Fibroblast of skin of right biceps (primary cell): ENCODE measurements at places on chromosomes 5 and 9.

GRCh38 chr9:26054600-26055520 is 376.6 kb upstream of the TUSC1 start:
- DNase-seq = peak; percentile 80

DNA sequence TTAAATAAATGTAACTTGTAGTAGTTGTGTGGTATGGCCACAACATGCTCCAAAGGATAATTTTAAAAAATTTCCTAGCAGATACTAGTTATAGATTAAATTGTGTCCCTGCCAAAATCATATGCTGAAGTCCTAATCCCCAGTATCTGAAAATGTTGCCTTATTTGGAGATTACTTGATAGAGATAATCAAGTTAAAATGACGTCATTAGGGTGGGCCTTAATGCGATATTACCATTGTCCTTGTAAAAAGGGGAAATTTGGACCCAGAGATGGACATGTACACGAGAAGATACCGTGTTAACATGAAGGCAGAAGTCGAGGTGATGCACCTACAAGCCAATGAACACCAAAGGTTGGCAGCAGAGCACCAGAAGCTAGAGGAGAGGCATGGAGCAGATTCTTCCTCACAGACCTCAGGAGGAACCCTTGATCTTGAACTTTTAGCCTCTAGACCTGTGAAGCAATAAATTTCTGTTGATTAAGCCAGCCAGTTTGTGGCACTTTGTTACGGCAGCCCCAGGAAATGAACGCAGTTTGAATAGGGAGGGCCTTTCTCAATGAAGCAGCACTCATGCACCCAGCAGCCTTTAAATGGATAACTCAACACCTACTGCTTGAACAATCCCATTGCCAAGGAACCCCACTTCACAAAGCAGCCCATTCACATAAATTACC is 148.9 kb downstream of the ARHGAP26 start:
- no peak for DNase-seq

DNA sequence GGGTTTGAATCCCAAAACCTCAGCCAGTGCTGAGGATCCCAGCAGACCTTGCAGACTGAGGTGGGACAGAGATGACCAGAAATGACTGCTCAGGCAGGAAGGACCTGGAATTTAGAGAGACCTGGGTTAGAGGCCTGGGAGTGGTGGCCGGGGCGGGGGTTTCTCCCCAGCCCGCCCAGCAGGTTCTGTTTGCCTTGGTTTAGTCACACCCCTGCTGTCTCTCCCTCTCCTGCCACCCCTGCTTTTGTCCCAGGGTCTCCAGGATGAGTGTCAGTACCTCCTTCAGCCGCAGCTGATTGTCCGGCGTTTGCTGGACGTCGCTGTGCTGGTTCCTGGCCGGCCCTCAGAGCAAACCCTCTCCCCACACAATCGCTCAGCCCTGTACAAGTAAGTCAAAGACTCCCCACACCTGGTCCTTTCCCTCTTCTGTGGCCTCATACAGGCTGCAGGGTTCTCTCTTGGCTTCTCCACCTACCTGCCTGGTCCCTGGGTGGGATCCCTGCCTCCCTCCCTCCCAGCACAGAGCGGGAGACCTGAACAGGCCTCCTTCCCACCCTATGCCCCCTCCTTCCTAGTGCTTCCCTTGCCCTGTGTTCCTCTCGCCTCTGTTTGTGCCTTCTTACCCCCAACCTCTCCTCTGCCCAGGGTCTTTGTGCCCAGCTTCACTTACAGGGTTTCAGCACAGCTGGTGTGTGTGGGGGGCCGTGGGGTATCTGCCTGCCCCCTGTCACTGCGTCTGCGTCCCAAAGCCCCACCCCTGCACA is 12.0 kb downstream of the TMEM8B start:
- no peak for DNase-seq

- DNase-seq = peak; percentile 64
These were observed 732 bp downstream of the MARCHF11 start for GRCh38 chr5:16178745-16179372.

GRCh38 chr5:138651058-138651766 is 76.0 kb upstream of the HSPA9 start:
- no peak for DNase-seq

DNA sequence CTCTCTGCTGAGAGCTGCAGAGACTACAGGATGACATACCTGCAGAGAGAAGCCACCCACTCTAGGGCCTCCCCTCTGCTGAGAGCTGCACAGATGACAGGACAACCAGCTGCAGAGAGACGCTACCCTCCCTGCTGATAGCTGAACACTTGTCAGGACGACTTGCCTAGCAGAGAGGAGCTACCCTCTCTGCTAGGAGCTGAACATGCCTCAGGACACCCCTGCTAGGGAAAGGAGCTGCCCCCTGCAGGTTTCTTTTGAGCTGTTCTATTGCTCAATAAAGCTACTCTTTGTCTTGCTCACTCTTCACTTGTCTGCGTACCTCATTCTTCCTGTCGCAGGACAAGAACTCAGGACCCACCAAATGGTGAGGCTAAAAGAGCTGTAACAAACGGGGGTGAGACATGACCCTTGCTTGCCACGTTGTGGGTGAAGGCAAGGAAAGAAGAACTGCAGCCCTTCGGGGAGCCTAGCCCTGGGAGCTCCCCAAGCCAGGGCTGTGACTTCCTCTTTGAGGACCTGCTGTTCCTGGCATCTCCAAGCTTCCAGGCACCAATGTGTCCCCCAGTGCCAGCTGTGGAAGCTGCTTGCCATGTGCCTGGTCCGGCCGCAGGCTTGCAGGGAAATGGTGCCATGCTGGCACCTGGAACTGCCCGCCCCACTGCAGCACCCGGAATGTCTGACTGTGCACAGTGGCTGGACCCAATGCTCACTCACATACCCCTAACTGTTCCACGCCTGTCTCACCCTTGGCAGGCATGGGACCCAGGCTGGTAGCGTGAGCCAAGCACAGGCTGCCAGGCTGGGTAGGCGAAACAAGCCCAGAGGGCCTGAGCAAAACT is 5.1 kb upstream of the TESK1 start:
- DNase-seq = no peak

- no peak for DNase-seq
These were observed 1997.7 kb downstream of the MAT2B start for GRCh38 chr5:165502893-165503691.

GRCh38 chr5:125011014-125011413 is 264.6 kb upstream of the ZNF608 start:
- no peak for DNase-seq

DNA sequence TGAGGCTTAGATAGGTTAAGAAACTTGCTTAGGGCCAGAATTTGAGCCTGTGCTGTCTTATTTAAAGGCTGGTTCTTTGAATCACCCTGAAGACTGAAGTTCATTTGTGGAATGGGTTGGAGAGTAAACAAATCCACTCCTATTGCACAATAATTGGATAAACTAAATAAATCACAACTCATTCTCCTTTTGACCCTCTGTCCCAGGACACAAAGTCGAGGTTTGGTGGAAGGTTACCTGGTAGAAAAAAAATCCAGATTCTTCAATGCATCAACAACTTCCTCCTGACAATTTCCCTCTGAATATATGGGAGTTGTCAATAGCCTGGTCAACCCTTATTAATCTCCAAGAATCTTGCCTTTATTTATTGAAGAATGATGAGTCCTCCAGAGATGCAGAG is 28.9 kb downstream of the TBC1D2 start:
- DNase-seq = no peak

DNA sequence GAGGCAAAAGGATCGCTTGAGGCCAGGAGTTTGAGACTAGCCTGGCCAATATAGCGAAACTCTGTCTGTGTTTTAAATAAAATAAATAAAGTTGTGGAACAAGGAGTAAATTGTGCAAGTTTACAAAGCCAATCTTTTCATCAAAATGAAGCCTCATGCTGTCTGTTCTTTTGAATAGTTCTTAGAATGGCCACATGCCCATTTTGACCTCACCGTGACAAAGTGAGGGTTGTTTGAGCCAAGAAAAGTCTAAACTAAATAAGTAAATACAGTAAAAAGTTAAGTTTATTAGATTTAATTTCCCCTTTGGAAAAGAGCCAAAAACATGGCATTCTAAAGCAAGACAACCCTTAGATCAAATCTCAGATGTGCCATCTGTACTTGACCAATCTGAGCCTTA is 165.7 kb downstream of the NDUFS4 start:
- no peak for DNase-seq

DNA sequence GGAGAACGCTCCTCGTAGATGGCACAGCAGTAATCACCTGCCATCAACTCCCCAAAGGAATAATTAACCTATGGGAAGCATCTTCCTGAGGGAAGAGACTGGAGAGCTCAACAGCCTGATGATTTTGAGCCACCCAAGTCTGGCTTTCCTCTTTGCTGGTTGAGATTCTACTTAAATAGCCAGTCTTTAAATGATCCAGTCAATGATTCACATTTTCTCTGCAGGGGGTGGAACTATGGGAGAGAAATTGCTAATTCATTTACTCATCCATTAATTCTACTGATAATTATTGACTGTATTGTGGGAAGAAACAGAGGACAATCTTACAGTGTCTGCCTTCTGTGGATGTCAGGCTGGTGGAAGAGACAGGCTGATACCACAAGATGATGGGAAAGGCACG is 355.0 kb upstream of the PANK3 start:
- peak; percentile 24 for DNase-seq

DNA sequence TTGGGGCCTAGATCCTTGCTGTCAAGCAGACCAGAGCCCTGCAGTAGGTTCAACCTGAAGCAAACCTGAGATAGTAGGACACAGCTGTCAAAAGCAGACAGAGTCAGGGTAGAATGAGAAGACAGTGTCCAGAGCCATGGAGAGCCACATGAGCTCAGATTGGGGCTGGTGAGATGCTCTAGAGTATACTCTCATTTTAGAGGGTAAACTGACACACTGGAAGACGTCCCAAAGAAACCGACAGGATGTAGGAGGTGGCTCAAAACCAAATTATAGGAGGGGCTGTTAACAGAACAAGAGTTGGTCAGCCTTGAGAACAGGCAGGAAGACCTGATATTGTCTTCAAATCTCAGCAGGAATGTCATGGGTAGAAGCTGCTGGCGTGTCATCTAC is 11.5 kb downstream of the CCDC69 start:
- no peak for DNase-seq

- no peak for DNase-seq
These were observed 12.8 kb upstream of the GFRA3 start for GRCh38 chr5:138287246-138287645.

- DNase-seq = no peak
These were observed 274.8 kb upstream of the ADRA1B start for GRCh38 chr5:159641371-159642039.

GRCh38 chr5:111675201-111675934 is 81.6 kb downstream of the NREP start:
- no peak for DNase-seq

- peak; percentile 31 for DNase-seq
These were observed 73.2 kb upstream of the EPB41L4A start for GRCh38 chr5:112492291-112492690.

- peak; percentile 4 for DNase-seq
These were observed 20.4 kb upstream of the ZNF354B start for GRCh38 chr5:178839319-178839704.

DNA sequence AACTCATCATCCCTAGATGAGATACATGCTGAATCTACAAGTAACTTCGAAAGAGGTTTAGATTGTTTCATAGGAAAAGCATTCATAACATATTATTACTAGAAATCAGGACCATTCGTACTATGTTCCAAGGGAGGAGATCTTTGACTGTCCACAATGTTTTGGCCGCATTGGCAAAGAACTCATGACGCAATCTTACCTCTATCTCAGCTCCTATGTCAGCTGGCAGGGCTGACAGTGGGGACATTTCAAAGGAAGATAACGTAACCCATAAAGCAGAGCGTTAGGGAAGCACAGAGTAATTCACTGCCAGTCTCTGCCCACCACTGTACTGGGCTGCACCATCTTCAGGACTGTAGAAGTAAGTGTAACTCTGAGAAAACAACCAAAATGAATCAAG is 69.7 kb downstream of the EFNA5 start:
- no peak for DNase-seq

- DNase-seq = no peak
These were observed 221.2 kb downstream of the GABRG2 start for GRCh38 chr5:162288647-162289296.

DNA sequence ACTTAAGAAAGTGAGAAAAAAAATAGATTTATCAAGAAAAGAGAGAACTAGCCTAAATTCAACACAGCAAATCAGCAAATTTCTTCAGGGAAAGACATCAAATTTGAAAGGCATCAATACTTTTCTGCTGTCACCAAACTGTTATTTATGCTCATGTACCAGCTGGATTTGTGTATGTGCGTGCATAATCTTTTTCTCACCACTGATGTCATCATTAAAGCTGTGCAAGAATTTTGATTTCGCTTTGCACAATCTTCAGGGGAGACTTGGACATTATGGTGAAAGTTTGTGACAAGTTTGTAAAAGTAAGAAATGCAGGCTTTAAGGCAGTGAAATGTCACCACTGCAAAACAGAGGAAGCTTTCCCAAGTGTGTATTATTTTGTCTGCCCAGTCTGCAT is 215.4 kb downstream of the SLF1 start:
- no peak for DNase-seq

- DNase-seq = no peak
These were observed 21.2 kb upstream of the PCSK5 start for GRCh38 chr9:75869236-75869635.

DNA sequence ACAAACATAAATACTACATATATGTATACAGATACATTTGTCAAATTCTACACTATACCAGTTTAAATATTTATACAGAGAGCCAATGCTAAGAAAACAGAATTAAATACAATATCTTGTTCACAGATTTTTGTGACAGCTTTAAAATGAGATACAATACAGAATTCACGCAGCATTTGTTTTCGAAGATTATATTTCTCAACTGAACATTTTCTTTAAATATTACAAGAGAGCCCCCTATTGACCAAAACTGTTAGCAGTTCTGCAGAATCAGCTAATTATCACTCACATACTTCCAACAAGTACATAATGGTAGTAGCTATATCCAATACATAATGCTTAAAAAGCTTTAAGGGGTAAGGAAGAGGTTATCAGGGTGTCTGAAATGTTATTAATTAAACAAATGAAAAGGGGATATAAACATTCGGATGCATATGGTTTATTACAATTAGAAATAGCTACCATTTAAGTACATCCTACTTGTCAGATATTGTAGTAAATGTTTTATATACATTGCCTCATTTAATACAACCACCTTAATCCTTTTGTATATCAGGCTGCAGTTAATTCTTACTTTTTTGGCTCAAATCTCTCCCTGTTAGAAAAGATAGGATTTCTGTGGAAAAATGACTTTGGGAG is 31.7 kb downstream of the ZDHHC21 start:
- peak; percentile 19 for DNase-seq
